ENCODE measurements at places on chromosomes 7 and 10.

DNA sequence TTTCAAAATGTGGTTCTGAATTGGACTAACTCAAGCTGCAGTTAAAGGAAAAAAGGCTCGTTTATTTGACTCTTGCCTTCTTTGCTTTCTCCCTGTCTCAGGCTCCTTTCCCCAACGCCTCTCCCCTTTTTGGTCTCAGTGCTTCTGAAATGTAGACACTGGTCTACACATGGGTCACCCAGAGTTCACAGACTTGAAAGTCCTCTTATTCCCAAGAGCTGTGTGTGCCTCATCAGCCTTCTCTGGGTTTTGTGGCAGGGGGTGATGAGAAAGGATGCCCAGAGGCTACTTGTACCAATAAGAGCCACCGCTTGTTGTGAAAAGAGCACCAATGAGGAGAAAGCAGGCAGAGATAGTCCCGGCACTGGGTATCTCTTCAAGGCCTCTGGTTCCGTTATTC is 125.7 kb downstream of the BICC1 start:
- DNase-seq, result no peak

DNA sequence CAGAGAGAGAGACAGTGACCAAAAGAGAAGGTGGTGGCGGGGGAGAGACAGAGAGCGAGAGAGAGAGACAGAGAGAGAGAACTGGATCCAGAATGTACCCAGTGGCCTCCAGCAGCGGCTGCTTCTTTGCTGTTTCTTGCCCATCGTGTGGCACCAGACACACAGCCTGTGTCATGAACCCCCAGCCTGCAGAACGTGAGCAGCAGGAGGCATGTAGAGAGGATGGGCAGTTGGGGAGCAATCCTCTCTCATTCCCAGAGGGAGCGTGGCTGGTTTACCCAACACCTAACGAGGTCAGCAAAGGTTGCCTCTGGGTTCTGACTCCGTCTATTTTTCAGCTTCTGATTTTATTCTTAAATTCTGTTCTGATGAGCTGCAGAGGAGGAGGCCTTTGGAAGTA is 168.1 kb downstream of the ADARB2 start:
- no peak for DNase-seq

GRCh38 chr10:16155834-16156233 is 281.0 kb upstream of the PTER start:
- no peak for DNase-seq

DNA sequence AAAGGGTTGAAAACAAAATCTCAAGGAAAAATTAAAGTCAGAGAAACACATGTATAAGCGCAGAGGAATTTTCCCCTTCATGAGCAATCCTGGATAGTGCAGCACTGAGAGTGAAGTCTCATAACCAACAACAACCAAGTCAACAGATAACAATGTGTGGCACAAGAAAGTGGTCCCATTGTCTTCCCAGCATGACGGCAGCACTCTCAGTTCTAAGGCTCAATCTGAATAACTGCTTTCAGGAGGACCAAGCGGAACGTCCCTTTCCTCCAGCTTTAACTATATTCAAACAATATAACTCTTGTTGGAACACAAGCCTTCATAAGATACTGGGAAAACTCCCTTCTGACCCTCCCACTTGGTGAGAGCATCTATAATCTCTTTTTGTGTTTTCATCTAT is 137.9 kb downstream of the RAPGEF5 start:
- DNase-seq, result no peak

GRCh38 chr7:7795630-7796121 is 77.3 kb upstream of the RPA3 start:
- DNase-seq, result no peak

GRCh38 chr7:158734861-158735260 is 30.3 kb upstream of the NCAPG2 start:
- no peak for DNase-seq

DNA sequence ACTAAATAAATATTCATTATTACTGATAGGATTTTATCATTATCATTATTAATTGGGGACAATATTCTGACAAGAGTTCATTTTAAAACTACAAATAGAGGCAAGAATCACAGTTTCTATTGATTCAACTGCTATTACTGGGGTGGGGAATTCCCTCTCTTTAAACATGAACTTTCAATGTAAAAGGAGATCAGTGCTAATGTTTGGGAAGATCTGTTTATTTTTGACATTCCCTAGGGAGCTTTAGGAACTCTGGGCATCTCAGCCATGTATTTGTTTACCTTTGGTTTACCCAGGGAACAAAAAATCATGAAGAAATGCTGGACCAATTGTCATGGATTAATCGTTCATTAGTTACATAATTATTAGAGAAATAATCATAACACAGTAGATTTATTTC is 443.2 kb upstream of the AKR1E2 start:
- DNase-seq, result no peak

GRCh38 chr10:10872035-10872673 is 145.5 kb upstream of the CELF2 start:
- no peak for DNase-seq

GRCh38 chr7:13834328-13834761 is 155.1 kb downstream of the ETV1 start:
- DNase-seq, result no peak

GRCh38 chr10:103207141-103207540 is 14.1 kb upstream of the NT5C2 start:
- DNase-seq, result no peak

DNA sequence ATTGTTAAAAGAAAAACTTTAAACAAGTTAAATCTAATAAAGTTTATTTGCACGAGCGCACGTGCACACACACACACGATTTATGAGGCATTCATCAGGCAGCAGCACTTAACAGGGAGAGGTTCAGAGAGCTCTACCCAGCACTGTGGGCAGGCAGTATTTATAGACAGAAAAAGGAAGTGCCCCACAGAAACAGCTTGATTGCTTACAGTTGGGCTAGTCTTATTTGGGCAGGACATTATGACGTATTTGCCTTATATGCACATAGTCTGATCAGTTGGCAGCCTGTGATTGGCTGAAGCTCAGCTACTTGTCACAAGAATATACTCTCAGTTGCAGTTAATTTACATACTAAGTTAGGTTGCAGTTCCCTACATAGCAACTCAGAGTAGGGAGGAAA is 1.2 kb upstream of the SDHAF3 start:
- no peak for DNase-seq

GRCh38 chr7:741191-741671 is 14.2 kb upstream of the PRKAR1B start:
- DNase-seq, result no peak

DNA sequence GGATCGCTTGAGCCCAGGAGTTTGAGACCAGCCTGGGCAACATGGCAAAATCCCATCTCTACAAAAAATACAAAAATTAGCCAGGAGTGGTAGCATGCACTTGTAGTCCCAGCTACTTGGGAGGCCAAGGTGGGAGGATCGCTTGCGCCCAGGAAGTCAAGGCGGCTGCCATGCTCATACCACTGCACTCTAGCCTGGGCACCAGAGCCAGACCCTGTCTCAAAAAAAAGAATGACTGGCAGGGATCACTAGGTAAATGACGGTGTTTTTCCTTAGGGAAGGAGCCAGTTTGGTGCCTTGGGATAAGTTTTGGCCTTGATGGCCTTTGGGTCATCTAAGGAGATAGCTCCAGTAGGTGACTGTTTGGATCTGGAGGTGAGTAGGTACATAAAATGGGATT is 8.9 kb downstream of the TMEM248 start:
- no peak for DNase-seq

GRCh38 chr10:22022257-22023032 is 18.9 kb upstream of the DNAJC1 start:
- peak; percentile 57 for DNase-seq

GRCh38 chr10:35074266-35074665 is 15.9 kb downstream of the CUL2 start:
- DNase-seq, result no peak

- DNase-seq, result no peak
Measured at GRCh38 chr10:67606572-67606971, 89.4 kb downstream of the CTNNA3 start.

DNA sequence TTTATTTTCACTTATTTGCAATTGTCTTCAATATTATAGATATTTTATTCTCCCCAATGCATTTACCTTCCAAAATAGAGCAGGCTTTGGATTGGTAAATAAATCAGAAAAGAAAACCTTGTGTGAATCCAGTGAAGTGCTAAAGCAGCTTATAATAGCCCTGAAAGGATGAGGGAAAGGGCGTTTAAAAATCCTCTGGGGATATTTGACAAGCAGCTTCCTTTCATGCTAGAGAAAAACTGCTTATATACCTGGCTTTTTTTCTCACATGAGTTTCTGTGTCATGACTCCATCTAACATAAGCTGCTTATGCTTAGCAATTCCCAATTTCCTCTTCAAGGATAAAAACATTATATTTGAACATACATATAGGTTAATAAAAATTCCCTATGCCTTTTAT is 221.6 kb upstream of the SEMA3E start:
- DNase-seq, result no peak

- no peak for DNase-seq
Measured at GRCh38 chr7:157266272-157266671, 70.5 kb upstream of the DNAJB6 start.

DNA sequence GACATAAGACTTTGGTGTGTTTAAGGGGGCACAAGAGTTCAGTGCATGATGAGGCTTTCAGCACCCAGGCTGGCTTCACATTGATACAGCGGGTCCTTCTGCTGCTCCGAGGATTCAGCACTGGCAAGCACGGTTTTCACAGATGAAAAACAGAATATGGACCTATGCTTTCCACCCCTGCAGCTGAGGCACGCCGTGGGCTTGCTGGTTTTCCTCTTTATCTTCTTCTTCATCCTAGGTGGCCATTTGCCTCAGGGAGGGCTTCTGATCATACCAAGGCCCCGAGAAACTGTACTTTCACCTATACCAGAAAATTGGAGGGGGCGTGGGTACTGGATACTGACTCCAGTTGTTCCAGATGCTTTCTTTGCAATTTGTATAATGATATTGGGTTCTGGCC is 277.1 kb upstream of the ZNF32 start:
- DNase-seq, result no peak

DNA sequence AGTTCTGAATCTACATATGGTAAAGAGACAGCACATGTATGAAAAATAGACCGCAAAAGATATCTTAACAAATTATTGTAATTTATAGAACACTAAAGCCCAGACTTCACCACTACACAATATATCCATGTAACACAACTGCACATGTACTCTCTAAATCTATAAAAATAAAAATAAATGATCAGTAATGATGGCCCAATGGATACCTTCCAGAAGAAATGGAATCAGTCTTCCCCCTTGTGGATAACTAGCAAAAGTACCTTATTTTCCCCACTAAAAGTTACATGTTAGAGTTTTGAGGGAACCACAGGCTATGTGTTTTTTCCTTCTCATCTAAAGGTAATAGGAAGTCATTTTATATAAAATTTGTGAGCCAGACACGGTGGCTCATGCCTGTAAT is 25.7 kb downstream of the C7orf25 start:
- no peak for DNase-seq

- no peak for DNase-seq
Measured at GRCh38 chr7:39333701-39334100, 232.5 kb upstream of the YAE1 start.

DNA sequence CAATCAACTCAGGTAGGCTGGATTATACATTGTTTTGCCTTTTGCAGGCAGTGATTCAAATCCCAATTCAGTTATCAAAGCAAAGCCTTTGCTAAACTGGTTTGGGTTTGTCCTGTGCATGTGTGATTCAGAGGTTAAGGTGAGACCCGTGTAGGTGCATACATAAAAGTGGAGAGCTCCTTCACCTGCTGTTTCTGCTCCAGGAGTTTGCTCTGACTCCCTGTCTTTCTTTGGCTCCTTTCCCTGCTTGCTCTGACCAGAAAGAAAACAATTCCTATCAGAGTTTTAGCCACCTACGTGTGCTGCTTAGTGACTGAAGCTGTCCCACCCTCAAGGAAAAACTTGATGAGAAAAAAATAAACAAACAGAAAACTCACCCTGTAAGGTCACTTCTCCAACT is 101.1 kb downstream of the TPST1 start:
- no peak for DNase-seq

- no peak for DNase-seq
Measured at GRCh38 chr10:112960151-112960681, 10.2 kb downstream of the TCF7L2 start.

Measured in activated CD4-positive, CD25-positive, alpha-beta regulatory T cell (primary cell).